CD4-positive, alpha-beta T cell treated with Interleukin-17A for 4 hours (primary cell): ENCODE measurements at places on chromosomes 4 and X.

- DNase-seq: peak; percentile 86
Observed at GRCh38 chrX:12946838-12947544, 27.9 kb upstream of the TMSB4X start.

- no peak for DNase-seq
Observed at GRCh38 chr4:85527815-85528214, 52.9 kb downstream of the ARHGAP24 start.

GRCh38 chrX:152399395-152399794 lies 51.7 kb downstream of the GABRA3 start:
- DNase-seq: no peak

DNA sequence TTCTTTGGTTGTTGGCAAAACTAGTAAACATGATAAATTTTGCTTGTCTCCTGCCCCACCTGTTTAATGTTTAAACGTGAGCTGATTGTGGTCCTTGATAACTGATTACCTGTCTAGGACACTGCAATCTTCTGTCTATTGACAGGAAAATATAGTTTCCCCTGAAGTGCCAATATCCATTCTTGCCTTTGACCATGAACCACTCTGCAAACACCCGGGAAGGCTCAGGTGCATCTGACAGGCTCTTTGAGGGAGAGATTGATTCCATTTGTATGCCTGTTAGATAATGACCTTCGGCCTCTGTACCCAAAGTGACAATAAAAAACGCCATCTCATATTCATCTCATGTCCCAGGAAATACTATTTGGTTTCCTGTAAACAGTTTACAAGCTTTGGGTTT lies 453.0 kb downstream of the CENPC start:
- DNase-seq: no peak

DNA sequence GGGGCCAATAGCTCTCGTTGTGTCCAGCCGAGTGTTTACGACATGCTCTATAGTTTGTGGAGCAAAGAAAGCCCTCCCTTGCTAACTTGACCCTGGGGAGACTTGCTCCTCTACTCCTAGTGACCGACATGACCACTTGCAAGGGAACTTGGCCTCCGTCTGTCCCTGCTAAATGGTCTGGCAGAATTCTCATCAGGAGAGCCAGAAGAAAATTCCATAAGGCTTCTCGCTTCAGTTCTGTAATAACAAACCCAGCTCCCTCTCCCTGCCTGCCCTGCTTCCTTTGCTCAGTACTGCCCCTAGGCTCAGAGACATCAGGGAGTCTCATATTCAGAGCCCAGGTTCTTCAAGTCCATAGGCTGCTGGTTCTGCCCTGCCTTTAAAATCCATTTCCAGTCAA lies 13.0 kb downstream of the DOCK11 start:
- DNase-seq: no peak

DNA sequence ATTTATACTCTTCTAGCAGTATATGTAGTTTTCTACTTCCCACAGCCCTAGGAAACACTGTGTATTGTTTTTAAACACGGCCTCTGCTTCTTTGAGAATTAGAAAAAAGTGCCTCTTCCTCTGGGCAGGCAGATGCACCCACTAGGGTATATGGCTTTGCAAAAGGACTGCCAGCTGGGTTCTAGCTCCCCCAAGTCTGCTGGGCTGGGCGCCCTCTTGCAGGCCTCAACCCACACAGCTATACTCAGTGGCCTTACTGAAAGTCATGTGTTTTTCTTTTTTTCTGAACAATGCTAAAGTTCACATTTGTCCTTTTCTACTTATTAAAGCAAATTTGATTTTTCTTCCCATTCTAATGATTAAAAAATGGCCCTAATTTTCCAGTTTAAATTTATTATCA lies 35.5 kb upstream of the BMPR1B start:
- no peak for DNase-seq

- DNase-seq: no peak
Observed at GRCh38 chr4:183885205-183885720, 19.8 kb upstream of the STOX2 start.

DNA sequence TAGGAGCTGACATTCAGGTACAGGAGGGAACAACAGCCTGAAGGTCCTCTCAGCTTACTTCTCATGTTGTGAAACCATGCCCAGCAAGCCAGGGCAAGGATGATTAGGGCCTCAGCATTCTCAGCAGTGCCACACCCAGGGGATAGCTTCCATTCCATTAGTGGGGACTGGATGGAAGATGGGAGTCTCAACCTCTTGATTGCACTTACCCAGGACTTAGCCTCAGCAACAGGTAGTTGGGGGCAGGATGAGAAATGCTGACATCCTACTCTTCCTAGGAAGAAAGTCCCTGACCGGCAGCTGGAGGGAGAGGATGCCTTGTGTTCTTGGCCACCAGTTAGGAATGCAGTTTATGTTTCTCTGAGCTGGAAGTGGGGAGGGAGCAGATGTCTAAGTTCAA lies 8.8 kb upstream of the BEX3 start:
- DNase-seq: no peak

- no peak for DNase-seq
Observed at GRCh38 chr4:86791126-86791525, 58.1 kb downstream of the SLC10A6 start.

GRCh38 chr4:140069066-140069465 lies 84.9 kb downstream of the MAML3 start:
- no peak for DNase-seq

- no peak for DNase-seq
Observed at GRCh38 chr4:152970102-152970820, 34.1 kb downstream of the FHDC1 start.

GRCh38 chrX:139596068-139596467 lies 65.5 kb downstream of the F9 start:
- no peak for DNase-seq

- DNase-seq: no peak
Observed at GRCh38 chrX:88982933-88983332, 235.9 kb downstream of the CPXCR1 start.

- DNase-seq: no peak
Observed at GRCh38 chrX:44291468-44292092, 51.9 kb downstream of the EFHC2 start.

DNA sequence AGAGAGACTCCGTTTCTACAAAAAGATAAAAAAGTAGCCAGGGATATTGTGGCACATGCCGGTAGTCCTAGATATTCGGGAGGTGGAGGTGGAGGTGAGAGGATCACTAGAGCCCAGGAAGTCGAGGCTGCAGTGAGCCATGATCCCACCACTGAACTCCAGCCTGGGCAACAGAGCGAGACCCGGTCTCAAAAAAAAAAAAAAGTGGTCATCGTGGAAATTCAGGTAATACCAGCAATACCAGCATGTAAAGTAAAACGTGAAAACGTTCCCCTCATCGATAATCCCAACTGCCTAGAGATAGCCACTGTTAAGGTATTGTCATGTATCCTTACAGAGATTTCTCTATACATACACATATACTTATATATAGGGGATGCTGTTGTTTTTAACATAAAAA lies 1.5 kb downstream of the MAGT1 start:
- no peak for DNase-seq

DNA sequence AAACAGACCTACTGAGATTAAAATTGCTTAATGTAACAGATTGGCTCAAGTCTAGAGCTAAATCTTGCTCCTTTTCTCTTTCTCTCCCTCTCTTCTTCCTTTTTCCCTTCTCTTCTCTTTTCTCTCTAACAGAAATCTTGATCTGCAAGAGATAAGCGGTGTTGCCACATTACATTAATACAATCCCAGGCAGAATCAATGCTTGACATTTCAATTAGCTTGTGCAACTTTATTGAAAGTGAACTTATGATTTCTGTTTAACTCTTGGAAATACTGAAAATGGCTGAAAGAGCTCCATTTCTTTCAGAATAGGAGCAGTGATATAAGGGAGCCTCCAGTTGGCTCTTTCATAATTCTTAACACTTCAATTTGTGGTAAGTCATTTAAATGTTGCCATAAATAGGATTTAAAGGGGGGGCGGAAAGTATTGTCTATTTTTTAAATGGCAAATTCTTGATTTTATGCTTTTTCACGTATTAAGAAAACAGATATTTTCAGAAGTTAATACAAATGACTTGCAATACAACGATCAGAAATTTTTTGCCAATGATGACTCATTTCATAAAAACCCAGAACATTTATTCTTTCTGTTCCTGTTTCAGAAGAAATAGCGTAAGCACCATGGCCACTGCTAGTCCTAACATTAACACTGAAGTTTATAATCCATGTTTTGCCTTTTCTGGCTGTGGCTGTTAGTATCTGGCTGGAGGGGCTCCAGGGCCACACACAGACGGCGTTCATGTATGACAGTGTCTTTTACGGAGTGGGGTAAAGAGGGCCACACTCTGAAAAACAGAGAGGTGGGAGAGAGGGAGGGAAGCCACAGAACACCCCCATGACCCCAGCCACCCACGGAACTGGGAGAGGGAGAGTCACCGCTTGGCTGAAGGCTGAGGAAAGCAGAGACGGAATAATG lies 115.7 kb upstream of the FAT1 start:
- DNase-seq: no peak

- no peak for DNase-seq
Observed at GRCh38 chr4:69930768-69931167, at the start of gene CSN1S1. Gene CSN1S1 (plus strand): TSS chr4:69931068. CDS start chr4:69932556, 1,488 bp downstream.

DNA sequence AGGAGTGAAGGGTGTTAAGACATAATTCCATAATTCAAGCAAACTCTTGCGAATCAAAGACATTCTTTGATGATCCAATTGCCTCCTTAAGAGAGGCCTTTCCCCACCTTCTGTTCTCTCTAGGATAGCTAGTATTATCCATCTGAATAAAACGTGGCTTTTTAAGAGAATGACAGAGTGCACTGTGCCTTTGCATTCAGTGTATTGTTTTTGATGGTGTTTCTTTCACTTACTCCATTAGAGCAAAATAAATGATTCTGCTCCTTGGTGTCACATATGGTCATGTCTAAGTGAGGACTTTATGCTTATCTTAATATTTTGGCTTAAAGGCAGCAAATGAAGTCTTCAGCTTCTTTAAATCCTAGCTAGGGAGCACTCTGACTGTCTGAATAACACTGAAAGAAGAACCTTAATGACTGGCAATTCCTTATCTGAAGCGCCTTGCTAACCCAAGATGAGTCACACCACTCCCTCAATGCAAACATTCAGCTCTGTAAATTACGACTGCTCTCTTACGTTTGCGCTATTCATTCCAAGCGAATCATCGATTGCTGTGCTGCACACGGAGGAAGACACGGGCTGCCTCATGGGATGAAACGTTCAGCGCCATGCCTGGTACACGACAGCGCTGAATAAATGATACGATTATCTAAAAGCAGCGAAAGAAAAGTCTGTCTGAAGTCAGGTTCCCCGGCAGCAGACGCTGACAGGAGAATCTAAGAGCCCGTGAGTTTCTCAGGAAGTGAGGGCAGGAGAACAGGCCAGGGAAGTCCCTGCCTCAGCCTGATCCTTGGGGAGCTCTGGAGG lies 35.1 kb upstream of the GEMIN8 start:
- no peak for DNase-seq

DNA sequence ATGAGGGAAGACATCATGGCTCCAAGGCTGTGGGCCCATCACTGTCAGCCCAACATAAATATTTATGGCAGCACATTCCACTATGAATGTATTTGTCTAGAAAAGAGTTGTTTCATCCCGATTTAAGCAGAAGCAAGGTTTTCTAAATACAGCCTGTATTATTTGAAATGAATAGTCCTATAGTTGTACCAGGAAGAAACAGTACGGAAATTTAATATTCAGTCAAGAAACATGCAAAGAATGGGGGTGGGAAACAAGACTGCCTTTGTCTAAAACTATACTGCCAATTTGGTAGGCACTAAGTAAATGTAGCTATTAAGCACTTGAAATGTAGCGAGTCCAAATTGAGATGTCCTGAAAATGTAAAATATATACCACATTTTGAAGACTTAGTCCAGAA lies 69.1 kb downstream of the MOSPD2 start:
- DNase-seq: no peak

DNA sequence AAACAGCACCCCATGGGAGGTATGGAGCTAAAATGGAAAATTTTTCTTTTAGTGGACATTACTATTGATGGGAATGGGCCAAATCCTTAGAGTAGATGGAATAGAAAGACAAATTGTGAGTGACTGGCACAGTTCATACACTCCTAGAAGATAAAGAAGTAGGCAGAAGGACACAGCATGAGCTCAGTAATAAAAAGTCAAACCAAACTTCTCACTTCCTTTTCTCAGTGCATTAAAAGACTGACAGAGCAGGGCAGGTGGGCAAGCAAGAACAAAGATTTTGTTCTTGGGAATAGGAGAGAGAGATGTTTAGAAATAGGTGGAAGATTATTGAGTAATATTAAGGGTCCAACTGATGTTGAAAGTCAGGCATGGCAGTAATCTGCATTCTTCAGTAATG lies 132.5 kb downstream of the ATP10D start:
- no peak for DNase-seq

DNA sequence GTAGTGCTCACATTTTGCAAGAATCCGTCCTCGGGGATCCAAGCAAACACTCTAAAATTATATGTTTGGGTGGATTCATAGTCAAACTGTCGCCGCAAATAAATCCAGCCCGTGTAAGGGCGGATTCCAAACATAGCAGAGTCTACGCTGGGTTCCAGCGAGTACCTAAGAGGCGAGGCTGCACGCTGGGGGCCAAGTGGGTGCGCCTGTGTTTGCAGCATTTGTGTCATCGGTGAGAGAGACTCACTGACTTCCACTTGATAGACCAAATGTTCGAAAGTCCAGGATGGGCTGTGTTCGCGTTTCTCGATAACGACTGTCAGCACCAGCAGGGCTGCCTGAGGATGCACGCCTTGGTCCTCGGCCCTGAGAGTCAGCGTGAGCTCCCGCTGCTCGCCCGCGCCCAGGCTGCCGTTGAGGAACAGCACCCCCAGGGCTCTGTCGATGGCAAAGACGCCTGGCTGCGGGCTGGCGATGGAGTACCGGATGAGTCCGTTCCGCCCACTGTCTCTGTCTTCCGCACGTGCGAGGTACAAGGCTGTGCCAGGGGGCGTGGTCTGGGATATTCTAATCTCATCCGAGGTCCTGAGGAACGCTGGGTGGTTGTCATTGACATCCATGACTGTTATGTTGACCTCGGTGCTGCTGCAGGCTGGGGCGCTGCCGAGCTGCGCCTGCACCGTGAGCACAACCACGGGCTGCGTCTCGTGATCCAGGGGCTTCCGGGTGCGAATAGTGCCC lies 158.7 kb downstream of the DCHS2 start:
- DNase-seq: peak; percentile 64

DNA sequence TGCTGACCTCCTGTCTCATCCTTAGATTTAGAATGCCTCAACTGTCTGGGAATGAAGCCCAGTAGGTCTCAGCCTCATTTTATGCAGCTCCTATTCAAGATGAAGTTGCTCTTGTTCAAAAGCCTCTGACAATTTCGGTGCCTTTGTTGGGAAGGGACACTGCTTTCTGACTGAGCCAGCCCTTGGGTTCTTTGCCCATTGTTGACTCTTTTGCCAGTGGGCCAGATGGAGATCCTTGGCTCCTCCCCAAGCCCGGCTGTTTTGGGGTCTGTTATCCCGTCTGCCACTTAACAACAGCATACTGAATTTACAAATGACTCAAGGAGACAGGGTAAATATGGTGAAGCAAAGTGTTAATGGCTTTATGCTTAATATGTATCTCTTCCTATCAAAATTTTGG lies 58.3 kb upstream of the PRKX start:
- DNase-seq: no peak

DNA sequence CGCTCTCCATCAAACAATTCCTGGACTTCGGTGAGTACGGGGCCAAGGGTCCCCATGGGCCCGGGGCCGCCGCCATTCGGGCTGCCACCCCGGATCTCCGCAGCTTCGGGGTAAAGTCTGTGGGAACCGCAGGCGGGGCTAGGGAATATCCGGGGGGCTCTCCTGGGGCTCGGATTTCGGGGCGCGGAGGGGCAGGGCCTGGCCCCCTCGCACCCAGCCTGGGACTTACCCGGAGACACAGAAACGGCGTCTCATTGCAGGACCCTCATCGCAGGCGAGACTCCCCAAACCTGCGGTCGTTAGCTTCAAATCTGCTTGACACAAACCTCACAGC lies 413 bp downstream of the PDK3 start:
- DNase-seq: no peak

GRCh38 chr4:128349921-128350320 lies 62.3 kb upstream of the PGRMC2 start:
- DNase-seq: no peak
